ENCODE measurements at places on chromosomes 2 and 18. TPM values are rescaled to one million over a fixed set of nuclear protein-coding genes. Genes with fewer than 3 reads are reported as not detected.

SF3B6 gene
- total RNA-seq: 123 TPM

TLX2 gene
- 0.19 TPM for total RNA-seq

- DNase-seq: no peak
Measured at GRCh38 chr2:171516793-171517192, 5.5 kb upstream of the CYBRD1 start.

- DNase-seq: no peak
Measured at GRCh38 chr18:58697146-58697545, 25.9 kb downstream of the MALT1 start.

DNA sequence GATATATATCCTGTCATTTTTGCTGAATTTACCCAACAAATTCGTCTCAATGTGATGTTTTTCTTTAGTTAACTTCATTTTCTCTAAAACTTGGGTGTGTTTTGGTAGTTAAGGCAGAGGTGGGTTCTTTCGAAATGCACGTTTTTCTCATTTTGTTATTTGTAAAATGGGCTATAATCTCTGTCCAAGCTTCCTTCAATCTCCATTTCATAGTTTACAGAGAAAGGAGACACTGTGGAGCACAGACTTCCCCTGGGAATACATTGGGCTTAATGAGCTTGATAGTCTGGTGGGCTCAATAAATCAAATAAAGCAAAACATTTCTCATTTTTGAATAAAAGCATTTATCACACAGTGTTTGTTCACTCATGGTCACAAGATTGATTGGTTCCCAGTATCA lies 145.1 kb downstream of the AGPS start:
- no peak for DNase-seq

GRCh38 chr2:74504591-74504990 lies 2.9 kb downstream of the PCGF1 start:
- no peak for DNase-seq

ATP6V1C2 gene
- total RNA-seq: not detected

DNA sequence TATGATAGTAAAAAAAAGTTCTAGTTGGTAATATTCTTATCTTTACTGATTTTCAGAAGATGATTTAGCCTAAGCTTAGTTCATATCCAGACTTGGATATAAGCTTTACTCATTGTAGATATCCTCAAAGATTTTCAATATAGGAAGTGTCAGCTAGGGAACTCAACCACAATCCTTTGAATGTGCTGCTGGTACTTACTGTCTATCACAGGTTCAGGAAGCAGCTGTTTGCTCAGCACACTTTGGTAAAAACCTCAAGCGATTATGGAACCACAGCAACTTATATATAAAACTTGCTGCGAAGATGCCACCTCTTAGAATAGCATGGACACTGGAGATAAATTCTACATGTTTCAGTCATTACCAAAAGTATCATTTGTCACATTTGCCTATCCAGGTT lies 60.1 kb upstream of the TNFRSF11A start:
- no peak for DNase-seq

GRCh38 chr2:26555246-26556133 lies 77.6 kb upstream of the OTOF start:
- no peak for DNase-seq
